ENCODE measurements at places on chromosomes 2 and 18. TPM values are rescaled to one million over a fixed set of nuclear protein-coding genes. Genes with fewer than 3 reads are reported as not detected.
A peak's percentile ranks its signal among the peaks of the same experiment; 100 is the strongest.

GRCh38 chr18:10754128-10754527 lies 228.3 kb downstream of the NAPG start:
- DNase-seq: no peak

MC4R gene
- not detected for total RNA-seq

C2orf81 gene
- not detected for total RNA-seq

GAREM2 gene
- total RNA-seq: 1.5 TPM

DNA sequence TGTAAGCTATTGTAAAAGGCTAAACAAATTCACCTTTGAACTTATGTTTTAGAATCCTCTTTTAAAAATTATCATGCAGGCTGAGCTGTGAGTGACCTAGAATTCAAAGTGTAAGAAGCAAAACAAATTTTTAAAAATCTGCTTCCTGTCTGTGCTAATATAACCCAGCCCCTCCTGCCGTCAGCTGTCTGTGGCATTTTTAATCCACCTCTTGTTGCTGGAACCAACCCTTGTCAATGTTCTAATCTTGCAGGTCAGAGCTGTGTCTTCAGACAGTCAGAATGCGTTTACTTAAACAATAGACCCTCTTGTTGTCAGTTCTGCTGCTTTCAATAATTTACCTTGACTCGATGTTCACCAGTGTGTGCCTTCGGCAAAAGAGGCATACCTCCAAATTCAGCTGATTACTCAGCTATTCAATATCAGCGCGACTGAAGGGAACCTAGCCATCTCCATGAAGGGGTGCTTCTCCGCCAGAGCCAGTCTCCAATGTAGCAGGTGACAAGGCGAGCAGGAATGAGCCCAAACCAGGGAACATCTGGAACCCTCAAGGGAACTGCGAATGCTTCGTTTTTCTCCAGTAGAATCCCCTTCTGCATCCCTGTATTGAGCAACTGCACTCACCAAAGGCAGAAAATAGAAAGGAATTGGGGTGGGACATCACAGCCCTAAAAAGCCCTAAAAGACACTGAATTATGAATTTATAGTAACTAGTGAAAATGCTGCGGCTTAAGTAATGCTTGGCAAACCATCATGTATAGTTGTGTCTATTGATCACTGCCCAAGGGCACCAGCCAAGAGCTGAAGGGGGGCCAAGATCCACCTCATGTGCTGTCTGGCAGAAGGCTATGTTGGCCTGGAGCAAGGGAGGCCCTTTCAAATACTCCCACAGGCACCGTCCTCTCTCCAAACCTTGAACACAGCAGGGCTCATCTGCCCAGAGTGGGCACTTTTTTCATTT lies 62.5 kb downstream of the LYPD6B start:
- no peak for DNase-seq

- DNase-seq: no peak
Observed at GRCh38 chr18:14964406-14964805, 216.4 kb downstream of the ANKRD30B start.

DNA sequence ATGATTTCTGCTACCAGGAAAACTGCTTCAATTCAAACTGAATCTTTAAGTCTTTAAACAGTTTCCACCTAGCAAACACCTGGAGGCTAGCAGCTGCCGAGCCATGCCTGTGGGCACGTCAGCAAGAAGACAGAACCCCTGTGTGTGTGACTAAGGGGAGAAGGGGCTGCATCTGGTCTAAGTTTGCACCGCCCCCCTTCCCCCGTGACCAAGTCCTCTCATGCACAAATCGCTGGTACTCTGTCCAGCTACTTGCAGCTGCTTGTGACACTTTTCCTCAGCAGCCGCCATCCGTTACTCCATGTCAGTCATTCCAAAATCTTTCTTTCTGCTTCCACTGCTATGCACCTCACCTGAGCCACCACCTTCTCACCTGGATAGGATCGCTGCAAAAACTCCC lies 355.0 kb downstream of the SS18 start:
- DNase-seq: no peak

- DNase-seq: no peak
Observed at GRCh38 chr18:32258148-32258547, 68.3 kb downstream of the MEP1B start.

DNA sequence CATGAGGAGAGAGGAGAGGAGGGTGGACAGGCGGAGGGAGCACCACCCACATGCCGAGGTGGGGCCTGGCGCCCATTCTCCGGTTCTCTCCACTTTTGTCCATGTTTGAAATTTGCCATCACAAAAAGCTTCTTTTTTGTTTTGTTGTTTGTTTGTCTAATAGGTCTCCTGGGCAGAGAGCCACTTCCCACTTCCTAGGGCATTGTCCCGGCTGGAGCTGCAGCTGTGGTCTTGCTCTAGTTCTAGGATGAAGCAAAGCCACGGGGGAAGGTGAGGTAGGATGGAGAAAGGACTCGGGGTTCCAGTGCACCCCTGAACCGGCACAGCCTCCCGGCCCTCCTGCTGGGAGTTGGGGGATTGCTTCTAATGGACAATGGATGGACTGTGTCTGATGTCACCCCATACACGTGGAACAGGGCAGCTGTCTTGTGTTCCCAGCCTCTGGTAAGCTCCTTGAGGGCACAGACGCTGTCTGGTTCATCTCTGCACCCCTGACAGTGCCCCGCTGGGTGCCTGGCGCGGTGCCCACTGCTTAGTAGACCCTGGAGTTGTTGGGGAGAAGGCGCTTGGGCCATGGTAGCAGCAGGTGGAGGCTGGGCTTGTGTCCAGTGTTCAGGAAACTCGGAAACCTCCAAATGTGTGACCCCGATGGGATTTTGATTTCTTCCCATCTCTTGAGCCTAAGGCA lies 278.4 kb downstream of the NDUFA10 start:
- no peak for DNase-seq

DNA sequence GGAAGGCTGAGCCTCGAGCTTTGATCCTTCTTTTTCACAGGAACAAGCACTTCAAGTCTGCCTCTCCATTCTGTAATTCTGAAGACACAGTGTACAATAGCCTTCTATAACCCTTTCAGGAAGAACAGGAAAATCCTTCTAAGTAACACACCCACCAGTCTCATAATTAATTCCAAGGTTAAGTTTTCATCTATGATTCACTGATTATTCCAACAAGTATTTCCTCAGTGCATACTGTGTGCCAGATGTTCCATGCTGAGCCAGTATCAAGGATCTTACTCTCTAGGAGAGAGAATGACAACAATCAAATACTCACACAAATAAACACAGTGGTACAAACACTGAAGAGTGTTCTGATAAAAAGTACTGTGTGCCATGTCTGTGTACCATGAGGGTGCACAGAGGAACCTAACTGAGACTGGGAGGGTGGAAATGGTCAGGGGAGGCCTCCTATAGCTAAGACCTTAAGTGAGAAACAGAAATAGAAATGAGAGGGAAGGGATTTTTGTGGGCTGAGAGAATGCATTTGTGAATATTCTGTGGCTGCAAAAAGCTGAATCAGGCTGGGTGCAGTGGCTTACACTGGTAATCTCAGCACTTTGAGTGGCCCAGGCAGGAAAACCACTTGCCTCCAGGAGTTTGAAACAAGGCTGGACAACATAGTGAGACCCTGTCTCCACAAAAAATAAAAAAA lies 7.3 kb upstream of the MTLN start:
- DNase-seq: no peak

DNA sequence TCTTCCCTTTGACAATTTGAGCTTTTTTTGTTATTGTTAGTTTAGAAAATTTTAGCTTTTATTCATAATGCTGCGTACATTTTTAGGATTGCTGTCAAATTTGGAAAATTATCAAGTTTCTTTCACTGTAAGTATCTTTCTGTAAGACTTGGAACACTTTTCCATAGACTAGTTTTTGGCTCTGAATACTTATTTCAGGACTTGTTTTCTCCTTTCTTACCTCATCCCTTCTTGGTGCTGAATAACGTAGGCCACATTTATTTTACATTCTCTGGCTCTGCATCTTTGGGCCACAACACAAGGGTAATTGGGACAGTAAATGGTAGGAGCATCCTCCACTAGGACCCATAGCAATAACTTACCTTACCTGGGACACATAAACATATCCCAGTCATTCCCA lies 85.1 kb downstream of the CCDC85A start:
- DNase-seq: no peak

- no peak for DNase-seq
Observed at GRCh38 chr2:109182426-109182825, 53.4 kb downstream of the SH3RF3 start.

- DNase-seq: no peak
Observed at GRCh38 chr2:60042023-60042422, 511.4 kb downstream of the BCL11A start.

- peak; percentile 63 for DNase-seq
Observed at GRCh38 chr2:46001741-46002506, 295.3 kb upstream of the EPAS1 start.

DNA sequence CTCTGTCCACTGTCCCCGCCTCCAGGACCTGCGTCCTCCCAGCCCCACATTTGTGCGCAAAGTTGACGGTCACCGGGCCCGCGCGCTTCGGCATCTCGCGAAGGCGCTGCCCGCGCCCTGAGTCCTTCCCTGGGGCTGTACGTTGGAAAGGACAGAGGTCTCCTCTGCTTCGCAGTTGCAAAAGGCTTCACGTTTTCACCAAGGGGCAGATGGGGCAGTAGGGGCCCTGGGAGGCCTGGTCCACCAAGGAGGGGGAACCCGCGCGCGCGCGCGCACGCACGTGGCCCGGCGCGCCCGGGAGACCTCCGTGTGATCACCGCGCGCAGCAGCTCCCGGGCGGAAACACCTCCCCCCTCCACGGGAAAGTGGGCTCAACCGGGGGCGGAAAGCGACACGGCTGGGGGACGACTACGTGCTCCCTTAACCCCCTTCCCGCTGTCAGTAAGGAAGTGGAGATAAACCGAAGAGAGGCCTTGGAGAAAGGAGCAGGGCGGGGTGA lies 21.9 kb downstream of the TEX44 start:
- peak; percentile 86 for DNase-seq

PPP3R1 gene
- total RNA-seq: 20.1 TPM

DNA sequence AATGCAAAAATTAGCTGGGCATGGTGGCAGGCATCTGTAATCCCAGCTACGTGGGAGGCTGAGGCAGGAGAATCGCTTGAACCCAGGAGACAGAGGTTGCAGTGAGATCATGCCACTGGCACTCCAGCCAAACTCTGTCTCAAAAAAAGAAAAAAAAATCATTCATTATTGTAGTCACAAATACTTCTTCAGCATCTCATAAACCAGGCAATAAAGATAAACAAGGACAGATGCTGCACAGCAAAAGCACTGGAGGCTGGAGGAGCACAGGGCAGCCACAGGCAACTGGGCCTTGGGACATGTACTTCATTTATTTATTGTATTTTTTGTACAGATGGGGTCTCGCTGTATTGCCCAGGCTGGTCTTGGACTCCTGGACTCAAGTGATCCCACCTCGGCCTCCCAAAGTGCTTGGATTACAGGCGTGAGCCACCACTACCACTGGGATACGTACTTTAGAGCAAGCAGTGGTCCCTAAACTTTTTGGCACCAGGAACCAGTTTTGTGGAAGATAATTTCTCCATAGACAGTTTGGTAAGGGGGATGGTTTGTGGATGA lies 16.8 kb upstream of the MAT2A start:
- no peak for DNase-seq

ALS2 gene
- total RNA-seq: 35.0 TPM

- DNase-seq: no peak
Observed at GRCh38 chr18:63160172-63160995, 159.2 kb downstream of the BCL2 start.

- no peak for DNase-seq
Observed at GRCh38 chr2:201707753-201708152, 9.3 kb upstream of the MPP4 start.

TSPYL6 gene
- total RNA-seq: not detected

DNA sequence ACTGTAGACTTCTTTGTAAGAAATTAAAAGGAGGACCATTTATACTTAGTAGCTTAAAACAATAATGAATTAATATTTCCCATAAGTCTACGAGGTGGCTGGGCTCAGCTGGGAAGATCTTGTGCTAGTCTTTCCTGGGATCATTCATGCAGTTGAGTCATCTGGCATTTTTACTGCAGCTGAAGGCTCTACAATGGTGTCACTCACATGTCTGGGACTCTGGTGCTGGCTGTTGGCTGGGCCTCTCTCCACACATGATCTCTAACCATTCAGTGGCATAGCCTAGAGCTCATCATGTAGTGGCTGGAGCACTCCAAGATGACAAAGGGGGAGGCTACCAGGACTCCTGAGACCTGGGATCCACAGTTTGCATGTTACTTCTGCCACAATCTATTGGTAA lies 35.5 kb downstream of the CLASP1 start:
- no peak for DNase-seq

- no peak for DNase-seq
Observed at GRCh38 chr2:156242874-156243273, 89.6 kb downstream of the NR4A2 start.

All from stomach (tissue), 19 donors.